B cell (primary cell): ENCODE measurements at places on chromosomes 6 and 20. TPM values are rescaled to one million over a fixed set of nuclear protein-coding genes. Genes with fewer than 3 reads are reported as not detected.

Gene NOX3
- not detected in 2 replicates for total RNA-seq

Gene KCNG1
- 16.9 and 20.3 TPM in 2 replicates for total RNA-seq

Gene PDE7B
- 7.5 and 9.2 TPM in 2 replicates for total RNA-seq

Gene VWA7
- total RNA-seq = 5.2 and 5.6 TPM in 2 replicates

Gene BTBD3
- total RNA-seq = 0.92 and 1.5 TPM in 2 replicates

Gene SRC
- 16.8 and 20.4 TPM in 2 replicates for total RNA-seq

Gene DEFB124
- total RNA-seq = not detected in 2 replicates

Gene DDR1
- 61.7 and 66.0 TPM in 2 replicates for total RNA-seq

Gene OR2H2
- total RNA-seq = not detected in 2 replicates

Gene CLVS2
- total RNA-seq = not detected in 2 replicates

Gene KIF25
- total RNA-seq = not detected in 2 replicates

Gene TRIM40
- total RNA-seq = not detected in 2 replicates

Gene PRICKLE4
- total RNA-seq = not detected in 2 replicates

Gene ULBP3
- total RNA-seq = 0.61 and 0.69 TPM in 2 replicates

Gene NKAIN2
- total RNA-seq = not detected in 2 replicates

Gene BIRC7
- total RNA-seq = not detected in 2 replicates

Gene CGAS
- 20.0 and 24.7 TPM in 2 replicates for total RNA-seq

Gene LGSN
- total RNA-seq = not detected in 2 replicates

Gene GCNT2
- 32.1 and 38.1 TPM in 2 replicates for total RNA-seq

Gene IL17F
- not detected in 2 replicates for total RNA-seq

Gene DLL1
- 4.5 and 6.8 TPM in 2 replicates for total RNA-seq

Gene NELFE
- total RNA-seq = 48.6 and 53.7 TPM in 2 replicates

Gene NINL
- total RNA-seq = 5.5 and 7.2 TPM in 2 replicates

Gene ENPP1
- 0.07 and 0.42 TPM in 2 replicates for total RNA-seq

Gene COL10A1
- not detected in 2 replicates for total RNA-seq

Gene MAP7
- 0.63 and 0.64 TPM in 2 replicates for total RNA-seq

Gene DEF6
- total RNA-seq = 105 and 116 TPM in 2 replicates

Gene SH3BGRL2
- not detected in 2 replicates for total RNA-seq

Gene SOBP
- total RNA-seq = 1.3 and 1.5 TPM in 2 replicates

Gene PLA2G7
- 0.63 and 1.1 TPM in 2 replicates for total RNA-seq

Gene CST5
- not detected in 2 replicates for total RNA-seq

Gene NOP56
- total RNA-seq = 229 and 247 TPM in 2 replicates

Gene RNF182
- 0.10 TPM in 1 of 2 replicates, not detected in the other for total RNA-seq

Gene GINS1
- 2.0 and 3.6 TPM in 2 replicates for total RNA-seq

Gene RIPOR2
- total RNA-seq = 430 and 443 TPM in 2 replicates

Gene GATA5
- total RNA-seq = not detected in 2 replicates

Gene OPN5
- total RNA-seq = not detected in 2 replicates

Gene ELOVL4
- 0.10 TPM in 1 of 2 replicates, not detected in the other for total RNA-seq

Gene TNFRSF6B
- not detected in 2 replicates for total RNA-seq

Gene FOXF2
- total RNA-seq = not detected in 2 replicates

Gene BPIFB1
- not detected in 2 replicates for total RNA-seq

Gene IMPG1
- not detected in 2 replicates for total RNA-seq

Gene TCP1
- total RNA-seq = 137 and 150 TPM in 2 replicates

Gene KHDC1
- 2.9 and 3.5 TPM in 2 replicates for total RNA-seq

Gene GPR6
- not detected in 2 replicates for total RNA-seq

Gene ZSCAN9
- 29.8 and 32.0 TPM in 2 replicates for total RNA-seq

Gene SLC17A1
- total RNA-seq = not detected in 2 replicates

Gene CDC40
- 52.4 and 59.8 TPM in 2 replicates for total RNA-seq

Gene PBOV1
- total RNA-seq = not detected in 2 replicates

Gene CENPB
- total RNA-seq = 43.7 and 46.4 TPM in 2 replicates

Gene FILIP1
- not detected in 2 replicates for total RNA-seq

Gene GCLC
- total RNA-seq = 25.8 and 37.8 TPM in 2 replicates

Gene FGD2
- 352 and 360 TPM in 2 replicates for total RNA-seq

Gene LRRN4
- total RNA-seq = not detected in 2 replicates

Gene RSPO4
- 0.17 and 0.37 TPM in 2 replicates for total RNA-seq

Gene EDN1
- 2.1 and 2.6 TPM in 2 replicates for total RNA-seq

Gene MCHR2
- total RNA-seq = not detected in 2 replicates

Gene ZNF165
- total RNA-seq = 4.2 and 4.7 TPM in 2 replicates

Gene HSPA1L
- total RNA-seq = 2.0 and 2.4 TPM in 2 replicates
